ENCODE measurements at places on chromosomes 2 and 18. TPM values are rescaled to one million over a fixed set of nuclear protein-coding genes. Genes with fewer than 3 reads are reported as not detected.

Gene RRM2
- 9.8 TPM for total RNA-seq

Gene GTF3C2
- 24.8 TPM for total RNA-seq

Gene TMEFF2
- total RNA-seq: not detected

Gene TAF4B
- total RNA-seq: 7.4 TPM

Gene CCDC74B
- total RNA-seq: 1.4 TPM

Gene MDH1B
- total RNA-seq: 3.3 TPM

Gene ZSWIM2
- 1.0 TPM for total RNA-seq

Gene CD226
- total RNA-seq: 2.8 TPM

Gene RTKN
- total RNA-seq: 9.1 TPM

Gene SLC20A1
- total RNA-seq: 299 TPM

Gene ANKRD62
- not detected for total RNA-seq

Gene LYG2
- not detected for total RNA-seq

Gene DPP10
- total RNA-seq: 2.8 TPM

Gene MERTK
- total RNA-seq: 56.1 TPM

Gene DNER
- total RNA-seq: 12.2 TPM

Gene SPTBN1
- total RNA-seq: 1,042 TPM

Gene BUB1
- total RNA-seq: 0.25 TPM

Gene SAG
- not detected for total RNA-seq

Gene SNORC
- 0.56 TPM for total RNA-seq

Gene HNMT
- total RNA-seq: 69.4 TPM

Gene ADD2
- 3.8 TPM for total RNA-seq

Gene C2orf81
- total RNA-seq: 0.82 TPM

Gene LCT
- total RNA-seq: not detected

Gene PRKAG3
- total RNA-seq: not detected

Gene HS1BP3
- 18.1 TPM for total RNA-seq

Gene SLC35G4
- not detected for total RNA-seq

Gene FOXI3
- not detected for total RNA-seq

Gene C2orf72
- total RNA-seq: not detected

Measured in omental fat pad (tissue), 4 donors.